ENCODE measurements at places on chromosomes 3 and 15.

GRCh38 chr3:146306656-146307455 lies 56.0 kb upstream of the PLSCR4 start:
- DNase-seq = no peak

- peak; percentile 21 for DNase-seq
Observed at GRCh38 chr15:58224068-58224467, 85.9 kb downstream of the AQP9 start.

- no peak for DNase-seq
Observed at GRCh38 chr3:115930168-115930567, 306.9 kb downstream of the GAP43 start.

GRCh38 chr3:58035524-58036255 lies 27.5 kb downstream of the FLNB start:
- DNase-seq = no peak

DNA sequence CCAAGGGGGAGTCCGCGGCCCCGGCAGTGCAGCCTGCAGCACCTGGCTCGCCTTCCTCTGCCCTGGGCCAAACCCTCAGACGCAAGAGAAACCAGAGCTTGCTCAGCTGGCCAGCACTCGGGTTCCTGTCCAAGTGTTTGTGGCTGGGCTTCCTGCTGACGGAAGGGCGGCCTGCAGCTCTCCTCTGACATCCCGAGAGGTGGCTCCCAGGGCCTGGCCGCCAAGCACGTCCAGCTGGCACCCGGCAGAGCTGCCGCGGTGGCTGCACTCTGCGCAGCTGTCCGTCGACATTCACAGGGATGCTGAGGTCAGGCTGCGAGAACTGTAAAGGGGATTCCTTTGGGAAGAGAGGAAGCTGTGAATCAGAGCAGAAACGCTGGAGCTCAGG lies 85.6 kb downstream of the CPN2 start:
- DNase-seq = peak; percentile 41

DNA sequence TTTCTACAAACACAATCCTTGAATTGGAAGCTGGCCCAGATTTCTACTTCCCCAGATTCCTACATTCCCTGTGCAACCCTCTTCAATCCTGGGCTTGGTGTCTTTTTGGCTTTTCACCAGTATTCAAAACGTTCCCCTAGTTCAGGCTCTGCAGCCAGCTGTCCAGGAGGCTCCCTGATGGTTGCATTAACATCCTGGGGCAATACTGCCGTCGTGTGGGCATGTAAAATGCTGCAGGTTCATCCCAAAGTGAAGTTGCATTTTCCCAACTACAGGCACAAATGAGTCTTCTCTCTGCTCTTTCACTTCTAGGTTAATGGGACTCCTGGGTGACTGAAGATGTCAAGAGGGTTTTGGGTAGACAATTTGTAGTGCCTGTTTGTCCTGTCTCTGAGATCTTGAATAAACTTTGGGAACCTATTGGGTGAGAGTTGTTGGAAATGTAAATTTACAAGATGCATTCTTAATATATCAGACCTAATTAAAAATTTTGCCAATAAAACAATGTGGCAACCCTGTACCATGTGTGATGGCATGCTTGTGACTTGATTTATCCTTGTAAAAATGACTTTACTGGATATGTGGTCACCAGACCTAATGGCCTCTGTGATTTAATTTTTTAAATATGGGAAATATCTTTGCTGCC lies 28.6 kb downstream of the SOX14 start:
- DNase-seq = no peak

DNA sequence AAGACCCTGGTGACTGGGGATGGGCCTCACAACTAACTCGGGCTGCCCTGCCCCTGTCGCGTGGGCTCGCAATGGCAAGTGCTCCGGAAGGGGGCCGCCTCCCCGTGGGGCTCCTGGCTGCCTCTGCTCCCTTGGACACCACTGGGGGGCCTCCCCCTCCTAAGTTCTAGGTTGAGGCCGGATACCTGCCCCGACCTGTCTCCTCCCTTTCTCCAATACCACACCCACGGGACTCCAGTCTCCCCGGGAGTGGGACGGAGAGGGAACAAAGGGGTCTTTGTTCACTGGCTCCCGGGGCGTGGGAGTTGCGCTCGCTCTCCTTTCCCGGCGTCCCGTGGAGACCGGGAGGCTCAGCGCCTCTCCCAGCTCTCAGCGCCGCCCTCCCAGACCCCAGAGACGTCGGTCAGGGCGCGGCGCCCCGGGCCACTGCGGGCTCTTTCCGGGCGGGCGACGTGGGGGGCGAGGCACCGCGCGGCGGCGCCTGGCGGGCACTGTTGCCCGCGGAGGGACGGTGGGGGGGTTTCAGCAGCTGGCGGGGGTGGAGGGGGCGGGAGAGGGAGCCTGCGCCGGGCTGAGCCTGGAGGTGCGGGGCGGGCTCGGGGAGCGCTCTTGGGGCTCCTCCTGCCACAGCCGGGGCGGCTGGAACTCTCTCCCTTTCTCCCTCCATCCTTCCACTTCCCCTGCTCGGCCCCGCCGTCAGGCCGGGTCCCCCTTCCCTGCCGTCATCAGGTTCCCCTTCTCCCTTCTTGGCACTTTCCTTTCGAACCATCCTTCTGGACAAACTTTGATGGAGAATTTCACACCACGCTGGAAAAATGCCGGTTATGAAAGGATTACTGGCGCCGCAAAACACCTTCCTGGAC lies at the start of gene KCNH8:
KCNH8 (plus strand) TSS at position 606 of the 863 bp plus-strand sequence; CDS start at position 816, 210 bp downstream.
- DNase-seq = no peak

- DNase-seq = no peak
Observed at GRCh38 chr15:62391641-62392262, 226.7 kb upstream of the C2CD4B start.

Data from GOT3 (cell line).